ENCODE measurements at places on chromosomes 12 and 14.

DNA sequence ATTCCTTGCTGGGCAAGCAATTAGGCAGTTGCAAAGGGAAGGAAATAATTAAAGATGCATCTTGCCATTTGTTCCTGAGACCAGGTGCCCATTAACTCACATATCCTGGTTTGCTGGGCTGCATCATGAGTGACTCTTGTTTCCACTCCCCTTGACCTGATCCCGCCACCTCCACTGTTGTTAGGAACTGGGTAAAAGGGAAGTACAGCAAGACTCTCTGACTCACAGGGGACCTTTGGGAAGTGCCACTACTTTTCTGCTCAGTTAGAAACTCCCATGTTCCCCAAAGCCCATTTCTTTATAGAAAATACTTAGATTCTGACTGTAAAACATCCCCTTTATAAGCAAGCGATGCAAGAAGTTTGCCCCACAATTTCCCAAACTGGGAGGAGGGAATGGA is 186.0 kb upstream of the BCL2L14 start:
- no peak for DNase-seq

GRCh38 chr14:77033622-77034589 is 5.4 kb upstream of the IRF2BPL start:
- DNase-seq, result peak; percentile 50

DNA sequence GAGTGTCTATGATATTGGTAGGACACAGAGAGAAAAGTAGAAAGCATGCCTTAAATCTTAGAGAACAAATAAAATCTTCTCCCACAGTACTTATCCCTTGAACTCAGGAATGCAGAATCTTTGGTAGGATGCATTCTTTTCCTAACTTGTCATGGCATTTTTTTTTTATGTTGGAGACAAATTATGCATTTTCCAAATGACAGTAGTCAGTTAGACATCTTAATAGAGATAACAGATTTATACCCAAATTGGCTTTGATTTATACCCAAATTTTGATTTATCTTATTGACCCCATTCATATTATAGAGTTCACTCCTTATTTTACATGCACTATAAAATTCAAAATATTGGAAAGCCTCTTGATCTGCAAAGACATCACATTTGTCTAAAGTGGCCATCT is 132.9 kb downstream of the CNTN1 start:
- no peak for DNase-seq

DNA sequence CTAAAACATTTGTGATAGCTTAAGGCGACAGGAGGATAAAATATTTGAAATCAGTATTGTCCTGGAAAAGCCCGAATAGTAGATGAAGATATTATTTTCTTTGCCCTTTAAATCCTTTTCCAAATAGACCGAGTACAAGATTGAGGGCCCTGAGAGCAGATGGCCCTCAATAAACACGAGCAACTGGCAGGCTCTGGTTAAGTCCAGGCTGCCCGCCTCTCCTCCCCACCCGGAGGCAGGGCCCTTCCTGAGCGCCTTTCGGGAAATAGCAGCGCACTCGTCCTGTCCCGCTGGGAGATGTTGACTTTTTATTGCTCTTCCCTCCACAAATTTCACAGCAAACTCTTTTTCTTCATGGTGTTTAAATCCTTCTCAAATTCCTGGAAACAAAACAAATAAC is 50.8 kb upstream of the MAX start:
- no peak for DNase-seq

GRCh38 chr12:64064706-64065105 is 157.4 kb downstream of the KICS2 start:
- no peak for DNase-seq

DNA sequence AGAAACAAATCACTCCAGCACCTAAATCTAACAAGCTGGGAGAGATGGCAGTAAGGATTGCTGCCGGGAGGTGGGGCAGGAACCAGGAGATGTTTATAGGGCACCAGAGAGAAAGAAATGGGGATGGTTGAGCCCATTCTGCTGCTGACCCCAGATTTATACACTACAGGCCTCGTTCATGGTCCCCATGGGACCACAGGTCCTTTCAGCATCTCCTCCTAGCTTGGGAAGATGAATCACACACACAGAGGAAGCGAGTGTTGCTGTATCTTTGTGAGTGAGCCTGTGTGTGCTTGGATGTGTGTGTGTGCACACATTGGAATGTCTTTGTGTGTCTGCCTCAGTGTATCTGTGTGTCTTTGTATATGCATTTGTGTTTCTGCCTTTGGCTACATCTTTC is 49.7 kb upstream of the FICD start:
- no peak for DNase-seq
